ENCODE measurements at places on chromosomes 6 and 20. TPM values are rescaled to one million over a fixed set of nuclear protein-coding genes. Genes with fewer than 3 reads are reported as not detected.

PRND gene
- total RNA-seq: 1.2 TPM

RUNX2 gene
- total RNA-seq: not detected

NKX2-2 gene
- not detected for total RNA-seq

RPS21 gene
- total RNA-seq: 794 TPM

SAPCD1 gene
- total RNA-seq: 1.6 TPM

NOP56 gene
- 200 TPM for total RNA-seq

SUMO4 gene
- total RNA-seq: 5.5 TPM

PSORS1C2 gene
- not detected for total RNA-seq

CAPN11 gene
- total RNA-seq: 1.6 TPM

Measured in thoracic aorta endothelial cell (primary cell).